ENCODE measurements at places on chromosomes 7 and 10. TPM values are rescaled to one million over a fixed set of nuclear protein-coding genes. Genes with fewer than 3 reads are reported as not detected.

DNA sequence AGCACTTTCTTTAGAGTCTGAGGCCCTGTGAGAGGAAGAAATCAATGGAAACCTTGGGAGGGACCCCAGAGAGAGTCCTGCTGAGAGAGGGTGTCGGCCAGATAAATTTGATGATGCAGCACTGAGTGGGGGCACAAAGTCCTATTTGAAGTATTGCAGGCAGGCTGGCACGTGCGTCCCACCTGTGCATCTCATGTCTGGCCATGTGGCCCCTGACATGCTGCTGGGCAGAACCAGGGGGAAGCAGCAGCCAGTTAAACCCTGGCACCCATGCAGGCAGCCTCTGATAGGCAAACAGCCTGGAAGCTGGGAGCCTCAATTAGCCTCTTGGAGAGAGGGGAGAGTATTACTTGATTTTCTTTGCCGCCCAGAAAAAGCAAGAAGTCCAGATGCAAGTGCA is 180.9 kb downstream of the PLXNA4 start:
- H3K4me3 ChIP-seq, result no peak overlapping the region
- no peak overlapping the region for H3K27ac ChIP-seq
- no peak for DNase-seq
- H3K4me1 ChIP-seq, result no peaks in the 10 kb centered on the region
- H3K36me3 ChIP-seq, result no peaks in the 10 kb centered on the region

Gene EGR2
- 2.1 TPM for total RNA-seq

DNA sequence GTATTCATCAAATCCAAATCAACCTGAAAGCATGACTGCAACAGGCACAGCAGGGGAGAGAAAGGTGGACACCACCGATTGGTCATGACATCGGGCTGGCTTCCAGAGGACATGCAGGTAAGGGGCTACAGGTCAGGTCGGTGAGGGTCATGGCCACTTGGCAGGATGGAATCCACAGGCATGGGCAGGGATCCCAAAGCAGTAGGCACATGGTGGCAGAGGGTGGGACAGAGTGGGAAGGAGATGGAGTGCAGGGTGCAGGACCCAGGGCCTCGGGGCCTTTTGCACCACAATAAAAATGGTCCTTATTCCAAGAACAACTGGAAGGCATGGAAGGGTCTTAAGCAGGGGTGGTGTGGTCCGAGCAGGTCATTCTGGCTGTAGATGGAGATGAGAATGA is 33.0 kb downstream of the C10orf90 start:
- H3K27ac ChIP-seq, result no peak overlapping the region
- no peaks in the 10 kb centered on the region for H3K36me3 ChIP-seq
- no peaks in the 10 kb centered on the region for H3K4me1 ChIP-seq
- no peak for DNase-seq

DNA sequence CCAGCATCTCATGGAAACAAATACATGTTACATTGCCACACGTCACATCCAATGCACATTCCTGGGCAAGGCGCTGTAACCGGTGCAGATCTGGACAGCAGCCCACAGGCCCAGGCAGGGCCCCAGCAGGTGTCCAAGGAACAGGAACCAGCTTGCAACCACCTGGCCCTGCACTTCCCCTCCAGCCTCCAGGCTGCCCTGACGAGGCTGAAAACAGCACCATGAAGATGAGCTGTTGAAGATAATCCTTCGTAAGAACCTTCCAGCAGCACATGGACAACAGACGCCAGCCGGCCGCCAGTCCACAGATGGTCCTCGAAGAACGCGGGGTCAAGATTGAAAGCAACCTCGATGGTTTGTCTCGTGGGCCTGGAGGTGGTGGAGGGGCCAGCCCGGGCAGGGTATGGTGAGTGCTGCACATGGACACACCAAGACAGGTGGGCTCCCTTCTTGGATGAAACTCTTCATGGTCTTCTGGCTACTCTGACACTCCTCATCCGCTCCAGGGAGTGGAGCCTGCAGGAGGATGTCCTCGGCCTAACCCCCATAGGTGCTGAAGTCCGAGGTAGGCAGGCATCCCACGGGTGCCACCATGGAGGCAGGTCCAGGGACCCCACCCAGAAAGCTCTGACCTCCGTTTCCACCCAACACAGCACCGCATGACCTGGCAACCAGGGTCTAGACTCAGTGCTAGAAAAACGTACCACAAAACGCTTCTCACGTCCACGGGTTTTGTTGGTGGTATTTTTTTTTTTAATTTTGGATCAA is 22.9 kb downstream of the PDGFA start:
- no peak overlapping the region for H3K4me3 ChIP-seq
- no peaks in the 10 kb centered on the region for H3K4me1 ChIP-seq
- no peak overlapping the region for H3K27ac ChIP-seq
- H3K27me3 ChIP-seq, result no peaks in the 10 kb centered on the region

Gene HOXA5
- total RNA-seq, result 0.96 TPM

Gene TEX36
- not detected for total RNA-seq

DNA sequence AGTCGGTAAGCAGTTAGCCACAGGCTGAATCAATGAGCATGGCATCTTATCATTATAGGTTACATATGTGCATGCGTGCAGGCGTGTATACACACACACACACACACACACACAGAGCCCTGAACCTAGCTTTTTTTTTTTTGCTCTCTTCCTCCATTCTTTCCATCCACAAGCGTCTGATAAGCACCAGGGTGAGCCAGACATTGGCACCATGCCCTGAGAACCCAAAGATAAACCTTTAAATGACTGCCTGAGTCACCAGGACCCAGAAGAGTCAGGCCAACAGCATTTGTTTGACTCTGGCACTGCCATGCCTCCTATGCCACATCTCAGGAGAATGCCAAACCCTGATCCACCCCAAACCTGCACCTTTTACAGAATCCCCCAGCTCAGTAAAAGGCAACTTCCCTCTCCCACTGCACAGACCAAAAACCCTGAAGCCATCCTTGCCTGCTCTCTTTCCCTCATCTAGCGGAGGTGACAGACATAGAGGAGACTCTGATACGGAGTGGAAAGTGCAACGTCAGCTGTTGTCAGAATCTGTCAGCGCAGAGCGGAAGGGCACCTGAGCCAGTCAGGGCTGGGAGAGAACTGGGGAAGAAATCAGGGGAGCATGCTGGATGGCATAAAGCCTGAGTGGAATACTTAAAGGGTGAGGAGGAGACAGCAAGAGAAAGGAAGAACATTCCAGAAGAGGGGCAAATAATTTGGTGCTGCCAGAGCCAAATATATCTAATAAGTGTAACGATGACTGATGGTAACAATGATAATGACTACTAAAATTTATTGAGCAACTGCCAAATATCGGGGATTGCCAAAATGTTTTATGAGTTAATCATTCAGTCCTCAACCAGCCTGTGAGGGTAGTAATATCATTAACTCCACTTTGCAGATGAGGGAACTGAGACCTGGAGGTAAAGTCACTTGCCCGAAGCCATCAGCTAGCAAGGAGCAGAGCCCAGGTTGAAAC is 3.2 kb downstream of the PARP12 start:
- peak; percentile 76 for DNase-seq
- H3K27ac ChIP-seq, result peak overlapping the region; percentile 89
- no peaks in the 10 kb centered on the region for H3K4me1 ChIP-seq
- H3K27me3 ChIP-seq, result no peaks in the 10 kb centered on the region

Gene LIPK
- total RNA-seq, result not detected

Gene C10orf67
- total RNA-seq, result 0.16 TPM

GRCh38 chr10:4107285-4107851 is 322.4 kb upstream of the KLF6 start:
- no peak overlapping the region for H3K27ac ChIP-seq
- DNase-seq, result no peak
- H3K36me3 ChIP-seq, result no peaks in the 10 kb centered on the region
- no peaks in the 10 kb centered on the region for H3K27me3 ChIP-seq
- no peak overlapping the region for H3K4me3 ChIP-seq

GRCh38 chr7:17560516-17560915 is 262.1 kb downstream of the AHR start:
- no peaks in the 10 kb centered on the region for H3K27me3 ChIP-seq
- DNase-seq, result no peak
- no peaks in the 10 kb centered on the region for H3K4me1 ChIP-seq
- H3K36me3 ChIP-seq, result no peaks in the 10 kb centered on the region

- H3K27ac ChIP-seq, result peak within 1 kb of the TSS; percentile 23
- no peak for DNase-seq
Measured at GRCh38 chr7:954330-955238, at the start of gene ADAP1. Gene ADAP1, minus strand, starts transcription at chr7:954680. Its CDS starts 203 bp downstream, at chr7:954477.

- H3K4me1 ChIP-seq, result peaks cover 3% of the 10 kb centered on the region
- no peak overlapping the region for H3K4me3 ChIP-seq
- H3K27ac ChIP-seq, result no peak overlapping the region
- no peak for DNase-seq
Measured at GRCh38 chr7:94276027-94276426, 118.7 kb upstream of the COL1A2 start.

- DNase-seq, result no peak
- H3K27me3 ChIP-seq, result no peaks in the 10 kb centered on the region
- no peak overlapping the region for H3K4me3 ChIP-seq
- H3K36me3 ChIP-seq, result peaks cover 9% of the 10 kb centered on the region
Measured at GRCh38 chr7:76002139-76002538, 7.7 kb upstream of the TMEM120A start.

GRCh38 chr10:20919481-20919880 is 22.4 kb upstream of the NEBL start:
- H3K4me3 ChIP-seq, result no peak overlapping the region
- H3K27ac ChIP-seq, result no peak overlapping the region
- H3K4me1 ChIP-seq, result no peaks in the 10 kb centered on the region
- H3K36me3 ChIP-seq, result no peaks in the 10 kb centered on the region
- H3K27me3 ChIP-seq, result no peaks in the 10 kb centered on the region

DNA sequence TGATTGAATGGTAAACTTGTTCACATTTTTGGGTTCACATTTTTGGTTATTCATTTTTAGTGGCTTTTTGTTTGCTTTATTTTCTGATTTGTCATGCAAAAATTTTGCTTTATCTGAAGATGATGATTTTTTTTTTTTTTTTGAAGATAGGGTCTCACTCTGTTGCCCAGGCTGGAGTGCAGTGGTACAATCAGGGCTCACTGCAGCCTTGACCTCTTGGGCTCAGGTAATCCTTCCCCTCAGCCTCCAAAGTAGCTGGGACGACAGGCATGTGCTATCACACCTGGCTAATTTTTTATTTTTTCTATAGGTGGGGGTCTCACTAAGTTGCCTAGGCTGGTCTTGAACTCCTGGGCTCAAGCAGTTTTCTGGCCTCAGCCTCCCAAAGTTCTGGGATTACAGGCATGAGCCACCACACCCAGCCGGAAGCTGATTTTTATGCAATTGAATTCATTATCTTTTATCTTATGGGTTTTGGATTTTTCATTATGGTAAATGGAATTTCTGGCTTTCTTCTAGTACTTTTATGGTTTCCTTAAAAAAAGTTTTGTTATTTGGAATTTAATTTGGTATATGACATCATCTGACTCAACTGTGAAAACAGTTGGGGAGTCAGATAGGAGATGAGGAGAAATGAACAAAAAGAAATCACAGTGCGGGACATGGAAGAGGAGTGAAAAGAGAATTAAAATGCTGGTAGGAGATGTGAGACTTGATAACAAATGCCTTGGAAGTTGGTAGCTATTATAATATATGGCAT is 158.7 kb downstream of the LRMDA start:
- DNase-seq, result no peak
- no peaks in the 10 kb centered on the region for H3K36me3 ChIP-seq
- no peak overlapping the region for H3K4me3 ChIP-seq

Gene SERPINE1
- 28.0 TPM for total RNA-seq

DNA sequence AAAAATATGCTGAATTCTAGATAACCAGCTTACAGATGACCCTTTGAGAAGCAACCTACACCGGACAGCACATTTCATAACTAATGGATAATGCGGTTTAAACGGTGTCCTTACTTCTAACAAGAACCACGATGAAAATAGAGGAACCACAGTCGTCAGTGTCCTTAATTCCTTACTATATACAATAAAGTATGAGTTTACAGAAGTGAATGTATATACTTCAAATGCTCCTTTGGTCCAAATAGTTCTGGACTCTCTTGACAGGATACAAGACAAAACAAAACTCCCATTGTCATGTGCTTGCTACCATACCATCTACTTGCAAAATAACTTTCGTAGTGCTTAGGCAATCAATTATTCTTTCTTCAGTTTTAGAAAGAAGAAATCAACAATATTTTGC is 2.4 kb downstream of the NAMPT start:
- peak overlapping the region; percentile 6 for H3K27ac ChIP-seq
- H3K4me1 ChIP-seq, result no peaks in the 10 kb centered on the region
- H3K36me3 ChIP-seq, result no peaks in the 10 kb centered on the region
- no peaks in the 10 kb centered on the region for H3K27me3 ChIP-seq
- H3K4me3 ChIP-seq, result peak overlapping the region; percentile 84

GRCh38 chr7:12995912-12996469 is 308.6 kb downstream of the ARL4A start:
- H3K4me1 ChIP-seq, result no peaks in the 10 kb centered on the region
- no peak for DNase-seq
- H3K36me3 ChIP-seq, result no peaks in the 10 kb centered on the region
- no peaks in the 10 kb centered on the region for H3K27me3 ChIP-seq
- H3K4me3 ChIP-seq, result no peak overlapping the region

- H3K4me1 ChIP-seq, result no peaks in the 10 kb centered on the region
- no peak overlapping the region for H3K4me3 ChIP-seq
- H3K36me3 ChIP-seq, result no peaks in the 10 kb centered on the region
- H3K27me3 ChIP-seq, result no peaks in the 10 kb centered on the region
- DNase-seq, result peak; percentile 42
Measured at GRCh38 chr10:85613391-85613790, 753.2 kb downstream of the GRID1 start.

GRCh38 chr10:49768731-49769130 is 6.6 kb upstream of the OGDHL start:
- H3K4me1 ChIP-seq, result no peaks in the 10 kb centered on the region
- no peak for DNase-seq
- no peaks in the 10 kb centered on the region for H3K27me3 ChIP-seq
- no peak overlapping the region for H3K27ac ChIP-seq
- no peaks in the 10 kb centered on the region for H3K36me3 ChIP-seq

- no peak overlapping the region for H3K27ac ChIP-seq
- DNase-seq, result no peak
- no peaks in the 10 kb centered on the region for H3K36me3 ChIP-seq
- no peaks in the 10 kb centered on the region for H3K4me1 ChIP-seq
Measured at GRCh38 chr10:12543589-12543988, 194.2 kb downstream of the CAMK1D start.

GRCh38 chr7:149870701-149871483 is 2.9 kb upstream of the ATP6V0E2 start:
- H3K27me3 ChIP-seq, result no peaks in the 10 kb centered on the region
- H3K36me3 ChIP-seq, result no peaks in the 10 kb centered on the region
- no peak for DNase-seq
- no peak overlapping the region for H3K4me3 ChIP-seq
- H3K4me1 ChIP-seq, result peaks cover 21% of the 10 kb centered on the region
- no peak overlapping the region for H3K27ac ChIP-seq

Gene SPDYE1
- not detected for total RNA-seq

DNA sequence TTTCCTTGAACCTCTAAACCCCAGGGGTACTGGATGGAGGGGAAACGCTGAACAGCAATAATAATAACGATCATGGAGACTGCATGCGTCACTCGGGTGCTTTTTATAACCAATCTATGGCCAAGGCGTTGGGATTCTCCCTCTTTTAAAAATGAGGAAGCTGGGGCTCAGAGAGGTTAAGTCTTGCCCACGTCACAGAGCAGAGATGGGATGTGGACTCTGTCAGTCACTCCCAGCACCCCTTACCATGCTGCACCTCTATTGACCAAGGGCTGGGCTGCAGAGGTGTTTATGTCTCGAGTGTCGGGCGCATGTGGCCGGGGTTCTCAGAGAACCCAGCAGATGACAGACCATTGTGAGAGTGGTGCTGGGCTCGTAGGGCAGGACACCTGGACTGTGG is 129.9 kb downstream of the CDH23 start:
- H3K4me1 ChIP-seq, result no peaks in the 10 kb centered on the region
- no peaks in the 10 kb centered on the region for H3K27me3 ChIP-seq
- DNase-seq, result no peak
- no peak overlapping the region for H3K4me3 ChIP-seq
